Stimulated activated CD8-positive, alpha-beta memory T cell treated with anti-CD3 and anti-CD28 coated beads, Interleukin-7, amount 100 ng/mL, for 1 hour (primary cell): ENCODE measurements at places on chromosomes 3 and 15.

- DNase-seq: no peak
These were observed 29.6 kb downstream of the GADL1 start for GRCh38 chr3:30864836-30865235.

GRCh38 chr3:24595796-24596195 is 101.1 kb upstream of the THRB start:
- DNase-seq: no peak

DNA sequence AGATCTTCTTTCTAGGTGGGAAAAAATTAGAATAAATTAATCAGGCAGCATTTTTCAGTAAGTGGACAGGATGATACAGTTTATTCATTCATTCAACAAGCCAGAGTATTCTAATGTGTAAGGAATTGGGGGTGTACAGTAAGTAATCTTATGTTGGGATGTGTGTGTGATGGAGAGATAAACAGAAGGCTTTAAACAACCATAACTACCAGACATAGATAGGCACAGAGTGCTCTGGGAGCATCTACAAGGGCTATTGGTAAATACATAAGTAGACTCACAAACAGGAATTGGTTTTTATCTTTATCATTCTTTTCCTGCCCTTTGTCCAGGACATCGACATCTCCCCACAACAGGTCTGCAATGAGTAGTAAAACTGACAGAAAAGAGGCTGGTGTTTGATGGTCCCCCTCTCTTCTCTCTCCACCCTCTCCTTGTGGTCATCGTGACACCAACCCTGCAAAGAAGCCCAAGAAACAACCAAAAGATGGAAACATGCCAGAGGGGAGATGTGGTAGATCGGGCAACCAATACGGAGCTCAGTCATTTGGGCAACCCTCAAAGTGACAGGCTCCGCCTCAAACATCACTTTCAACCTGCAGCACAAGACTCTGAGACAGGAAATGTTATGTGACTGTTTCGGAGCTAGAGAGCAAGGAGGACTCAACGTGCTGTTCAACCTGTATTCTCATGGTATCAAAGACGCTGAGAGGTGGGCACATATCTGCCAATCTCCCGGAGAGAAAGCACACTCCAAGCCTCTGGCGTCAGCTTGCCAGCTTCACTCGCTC is 28.7 kb upstream of the B3GNT5 start:
- no peak for DNase-seq

GRCh38 chr3:88334187-88334868 is 184.6 kb downstream of the C3orf38 start:
- no peak for DNase-seq

- no peak for DNase-seq
These were observed 11.4 kb upstream of the CYP8B1 start for GRCh38 chr3:42887084-42887483.

DNA sequence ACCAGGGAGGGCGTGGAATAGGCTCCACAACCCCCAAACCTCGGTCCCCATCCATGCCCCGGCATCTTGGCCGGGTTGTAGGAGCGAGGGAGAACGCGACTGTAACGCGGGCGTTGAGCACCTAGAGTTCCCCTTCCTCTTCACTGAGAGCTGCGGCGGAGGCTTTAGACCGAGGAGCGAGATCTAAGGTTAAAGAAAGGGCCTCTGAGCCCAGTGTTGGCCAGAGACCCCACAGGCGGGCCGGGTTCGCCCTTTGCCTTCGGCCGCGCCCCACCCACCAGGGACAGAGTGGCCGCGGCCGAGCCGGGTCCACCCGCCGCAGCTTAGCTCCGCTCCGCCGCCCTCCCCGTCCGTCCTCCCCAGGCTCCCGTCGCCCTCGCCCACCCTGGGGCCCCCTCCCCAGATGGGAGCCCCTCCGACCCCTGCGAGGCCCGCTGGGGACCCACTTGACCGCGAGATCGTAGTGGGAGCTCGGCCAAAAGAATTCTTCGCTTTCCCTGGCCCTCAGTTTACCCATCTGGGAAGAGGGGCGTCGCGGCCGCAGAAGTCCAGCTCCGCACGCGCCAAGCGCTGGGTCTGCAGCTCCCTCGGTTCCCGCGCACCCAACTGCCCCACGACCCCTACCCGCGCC is 425 bp downstream of the ANPEP start:
- DNase-seq: no peak

DNA sequence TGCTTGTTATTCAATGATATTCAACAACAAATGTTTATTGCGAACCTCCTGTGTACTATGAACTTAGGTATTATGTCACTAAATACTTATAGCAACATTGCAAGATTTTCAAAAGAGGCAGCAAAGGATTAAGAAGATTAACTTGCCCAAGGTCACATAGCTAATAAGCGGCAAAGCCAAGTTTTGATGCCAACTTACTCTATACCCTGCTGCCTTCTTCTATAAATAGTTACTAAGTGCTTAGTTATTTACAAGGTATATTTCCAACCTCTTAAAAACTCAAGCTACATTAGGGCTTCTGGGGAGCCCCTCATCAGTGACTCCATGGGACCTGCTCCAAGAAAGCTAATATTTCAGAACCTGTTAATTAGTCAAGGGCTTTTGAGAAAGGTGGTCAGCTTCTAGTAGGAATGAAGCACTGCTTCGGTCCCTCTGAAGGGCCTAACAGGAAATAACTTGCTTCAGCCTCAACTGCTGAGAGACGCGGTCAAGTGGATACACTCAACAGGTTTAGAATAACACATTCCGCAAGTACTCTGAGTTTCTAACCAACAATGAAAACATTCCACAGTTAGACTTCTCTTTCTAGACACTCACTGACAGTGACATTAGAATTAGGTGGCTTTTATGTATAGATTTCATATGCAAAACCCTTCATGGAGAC is 125.5 kb downstream of the DGKG start:
- DNase-seq: no peak

DNA sequence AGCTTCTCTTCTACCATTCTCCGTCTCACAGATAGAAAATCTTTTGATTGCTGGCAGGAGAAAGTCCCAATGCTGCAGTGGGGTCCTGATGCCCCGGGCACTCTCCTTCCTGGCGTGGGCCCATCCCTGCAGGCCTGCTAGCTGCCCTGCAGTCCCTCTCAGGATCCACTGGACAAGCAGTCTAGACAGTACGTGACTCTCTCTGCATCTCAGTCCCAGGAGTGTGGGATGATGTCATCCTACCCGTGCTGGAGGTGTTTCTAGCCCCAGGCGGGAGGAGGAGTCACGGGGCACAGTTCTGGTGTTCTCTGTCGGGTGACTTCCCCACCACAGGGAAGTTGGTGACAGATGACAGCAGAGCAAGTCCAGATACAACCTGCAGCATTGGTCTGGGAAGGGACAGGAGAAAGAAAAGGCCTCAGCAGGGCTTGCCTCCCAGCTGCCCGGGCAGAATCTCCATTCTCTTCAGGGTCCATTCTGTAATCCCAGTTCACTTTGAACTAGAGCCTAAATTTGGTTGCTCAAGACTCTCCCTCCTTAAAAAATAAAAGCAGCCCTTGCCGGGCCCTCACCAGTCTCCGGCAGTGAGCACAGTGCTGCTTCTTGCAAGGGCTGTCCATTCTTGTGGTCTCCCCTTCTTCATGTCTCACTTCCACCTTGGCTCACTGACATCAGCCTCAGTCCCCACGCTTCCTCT is 30.6 kb downstream of the SLC28A1 start:
- DNase-seq: no peak

GRCh38 chr15:42858540-42858939 is 62.0 kb downstream of the TTBK2 start:
- no peak for DNase-seq

DNA sequence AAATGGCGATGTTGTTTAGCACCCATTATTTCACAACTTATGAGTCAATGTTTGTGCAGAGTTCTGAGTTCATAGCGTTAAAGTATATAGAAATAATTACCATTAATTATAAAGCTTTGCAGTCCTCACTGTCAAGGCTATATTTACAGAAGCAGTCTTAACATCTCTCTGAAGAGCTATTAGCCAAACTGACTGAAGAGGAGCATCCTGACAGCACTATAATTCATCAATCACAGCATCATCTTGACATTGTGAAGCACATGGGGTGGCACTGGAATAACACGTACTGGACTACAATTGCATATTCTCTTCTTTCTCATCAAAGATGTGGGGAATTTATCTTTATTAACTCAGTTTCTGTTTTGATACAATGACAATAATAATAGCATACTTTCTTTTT is 260.6 kb upstream of the MME start:
- DNase-seq: no peak

DNA sequence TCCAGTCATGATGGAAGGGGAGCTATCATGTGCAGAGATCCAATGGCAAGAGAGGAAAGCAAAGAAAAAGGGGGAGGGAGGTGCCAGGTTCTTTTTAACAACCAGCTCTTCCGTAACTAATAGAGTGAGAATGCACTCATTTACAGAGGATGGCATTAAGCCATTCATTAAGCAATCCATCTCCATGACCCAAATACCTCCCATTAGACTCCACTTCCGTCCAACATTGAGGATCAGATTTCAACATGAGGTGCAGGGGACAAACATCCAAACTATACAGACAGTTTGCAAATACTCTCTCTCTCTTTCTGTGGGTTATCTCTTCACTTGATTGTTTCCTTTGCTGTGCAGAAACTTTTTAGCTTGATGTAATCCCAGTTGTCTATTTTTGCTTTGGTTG is 21.2 kb downstream of the ZDHHC23 start:
- no peak for DNase-seq

DNA sequence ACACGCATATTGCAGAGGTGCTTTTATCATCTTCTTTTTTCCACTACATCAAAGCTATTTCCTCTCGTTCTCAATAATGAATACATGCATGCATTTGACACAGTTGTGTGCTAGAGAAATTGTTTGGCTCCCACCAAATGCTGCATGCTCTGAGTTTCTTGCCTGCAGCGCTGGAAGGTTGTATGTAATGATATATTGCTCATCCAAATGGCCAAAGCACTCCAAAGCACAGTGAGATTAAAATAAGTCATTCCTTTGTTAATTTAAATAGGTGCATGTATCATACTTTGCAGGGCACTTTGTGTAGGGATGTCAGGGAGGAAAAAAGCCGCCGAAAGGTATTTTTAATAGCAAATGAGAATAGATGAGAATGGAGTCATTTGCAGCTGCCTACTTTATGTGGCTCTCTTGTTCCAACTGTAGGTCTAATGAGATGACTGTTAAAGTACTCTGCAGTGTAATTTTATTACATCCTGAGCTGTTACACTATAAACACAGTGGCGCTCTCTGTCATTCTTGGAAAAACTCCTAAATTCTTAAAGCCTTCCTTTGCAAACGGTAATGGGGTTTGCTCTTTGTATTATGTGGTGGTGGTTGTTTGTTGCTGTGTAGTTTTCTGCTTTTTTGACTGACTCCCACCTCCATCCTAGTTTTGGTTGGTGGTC is 56.9 kb upstream of the SKOR1 start:
- no peak for DNase-seq

DNA sequence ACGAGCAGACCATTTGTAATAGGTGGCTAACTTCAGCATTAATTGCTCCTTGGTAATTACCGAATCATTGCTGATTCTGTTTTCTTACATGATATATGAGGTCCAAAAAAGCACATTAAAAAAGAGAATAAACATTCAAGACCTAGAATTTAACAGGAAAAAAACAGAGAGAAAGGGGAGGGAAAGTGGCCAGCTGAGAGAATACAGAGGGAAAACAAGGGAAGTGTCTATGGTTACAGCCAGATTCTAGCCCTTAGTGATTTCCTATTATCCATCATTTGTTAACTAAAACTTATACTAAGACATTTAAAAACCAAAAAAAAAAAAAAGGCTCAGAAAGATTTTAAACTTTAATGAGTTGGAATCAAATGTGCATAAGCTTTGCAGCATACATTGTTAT is 168.7 kb downstream of the LRTM1 start:
- no peak for DNase-seq

- DNase-seq: no peak
These were observed 919.2 kb downstream of the ROBO1 start for GRCh38 chr3:78848392-78849288.
